Fibroblast of skin of left biceps (primary cell): ENCODE measurements at places on chromosomes 1 and 21.

DNA sequence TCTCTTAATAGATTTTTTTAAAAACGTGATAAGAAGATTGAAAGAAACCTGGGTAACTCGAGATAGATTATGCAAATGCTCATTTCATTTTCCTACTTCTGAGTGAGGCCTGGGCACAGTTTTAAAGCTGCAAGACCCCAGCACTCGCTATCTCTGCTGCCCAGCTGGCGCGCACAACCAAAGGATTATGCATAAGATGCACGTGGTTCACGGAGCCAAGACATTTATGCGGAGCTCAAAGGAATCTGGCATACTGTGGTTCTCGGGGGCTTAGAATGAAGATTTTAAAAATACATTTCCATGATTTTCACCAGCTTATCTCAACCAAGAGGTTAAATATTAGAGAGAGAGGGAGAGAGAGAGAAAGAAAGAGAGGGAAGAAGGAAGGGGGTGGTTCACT is 210.9 kb downstream of the DSCAM start:
- no peak for DNase-seq

GRCh38 chr1:92485381-92486250 is 1.1 kb downstream of the GFI1 start:
- no peak for DNase-seq

DNA sequence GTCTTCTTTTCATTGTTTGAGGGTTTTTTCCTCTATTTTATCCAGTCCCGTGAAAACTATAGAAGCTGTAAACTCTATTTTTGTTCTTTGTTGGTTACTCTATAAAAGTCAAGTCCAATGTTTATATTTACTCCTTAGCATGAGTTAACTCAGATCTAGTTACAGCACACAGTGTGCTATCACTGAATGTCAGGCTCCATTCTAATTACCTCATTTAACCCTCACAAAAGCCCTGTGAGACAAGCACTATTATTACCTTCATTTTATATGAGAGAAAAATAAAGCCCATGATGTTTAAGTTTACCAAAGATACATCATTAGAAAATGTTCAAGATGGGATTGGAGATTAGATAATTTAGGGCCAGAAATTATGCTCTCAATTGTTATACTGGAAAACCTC is 251.4 kb upstream of the SNX7 start:
- no peak for DNase-seq

DNA sequence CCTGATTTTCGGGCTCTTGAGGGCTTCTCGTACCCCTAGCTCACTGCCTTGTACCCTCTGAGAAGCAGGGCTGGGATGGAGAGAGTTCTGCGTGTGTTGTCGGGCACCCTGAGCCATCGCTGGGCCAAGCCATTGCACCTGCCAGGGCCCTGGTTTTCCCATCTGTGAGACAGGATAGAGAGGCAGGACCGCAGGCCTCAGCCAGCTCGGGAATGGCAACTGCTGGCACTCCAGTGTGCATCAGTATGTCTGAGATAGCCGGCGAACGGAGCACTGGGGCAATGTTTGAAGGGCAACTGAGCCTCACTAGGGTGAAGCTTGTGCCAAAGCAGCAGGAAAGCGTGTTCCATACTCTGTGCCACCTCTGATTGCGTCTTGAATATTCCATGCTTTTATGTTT is 66.9 kb downstream of the TENT5C start:
- DNase-seq, result no peak

DNA sequence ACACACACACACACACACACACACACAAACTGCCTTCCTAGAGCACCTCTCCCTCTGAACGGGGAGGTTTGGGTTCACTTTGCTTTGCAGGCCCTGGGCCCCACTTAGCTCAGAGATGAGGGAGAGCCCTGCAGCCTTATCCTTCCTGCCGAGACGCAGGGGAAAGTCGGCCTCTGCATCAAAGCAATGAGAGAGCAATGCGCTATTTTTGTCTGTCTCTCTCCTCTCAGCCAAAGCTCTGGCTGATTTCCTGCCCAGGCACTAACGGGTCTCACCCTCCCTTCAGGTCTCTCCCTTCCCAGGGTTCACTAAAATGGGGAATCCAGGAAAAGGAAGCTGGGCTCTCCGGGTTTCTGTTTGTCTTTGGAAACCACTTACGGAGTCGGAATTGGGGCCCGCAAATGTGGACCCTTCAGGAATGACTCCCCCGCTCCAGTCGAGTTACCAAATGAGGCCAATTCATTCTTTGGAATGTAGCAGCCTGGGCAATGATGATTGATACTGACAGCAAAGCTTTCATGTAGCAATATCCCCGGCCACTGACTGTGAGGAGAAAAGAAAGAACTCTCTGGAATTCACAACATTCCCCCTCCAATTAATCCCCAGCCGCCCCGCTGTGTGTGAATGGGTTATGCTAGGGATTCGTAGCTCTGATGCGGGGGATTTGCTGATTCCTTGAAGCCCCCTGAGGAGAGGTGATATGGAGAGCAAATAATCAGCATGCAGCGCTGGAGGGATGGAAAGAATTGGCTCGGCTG is 61.5 kb upstream of the WLS start:
- peak; percentile 73 for DNase-seq

DNA sequence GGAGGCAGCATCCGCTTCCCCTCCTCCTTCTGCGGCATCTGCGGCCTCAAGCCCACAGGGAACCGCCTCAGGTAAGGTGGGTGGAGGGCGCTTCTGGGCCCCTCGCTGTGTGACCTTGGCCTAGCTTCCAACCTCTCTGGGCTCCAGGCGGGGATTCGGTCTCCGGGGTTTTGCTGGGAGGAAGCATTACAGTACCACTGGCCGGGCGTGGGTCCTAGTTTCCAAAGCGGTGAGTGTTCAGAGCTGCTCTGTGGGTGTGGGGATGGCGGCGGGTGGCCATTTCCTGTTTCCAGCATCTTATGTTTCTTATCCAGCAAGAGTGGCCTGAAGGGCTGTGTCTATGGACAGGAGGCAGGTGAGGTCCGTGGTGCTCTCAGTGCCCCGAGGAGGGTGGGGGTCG is 11.6 kb downstream of the FAAH start:
- no peak for DNase-seq

GRCh38 chr1:16498573-16499413 is 15.3 kb downstream of the RNU1-1 start:
- peak; percentile 76 for DNase-seq

DNA sequence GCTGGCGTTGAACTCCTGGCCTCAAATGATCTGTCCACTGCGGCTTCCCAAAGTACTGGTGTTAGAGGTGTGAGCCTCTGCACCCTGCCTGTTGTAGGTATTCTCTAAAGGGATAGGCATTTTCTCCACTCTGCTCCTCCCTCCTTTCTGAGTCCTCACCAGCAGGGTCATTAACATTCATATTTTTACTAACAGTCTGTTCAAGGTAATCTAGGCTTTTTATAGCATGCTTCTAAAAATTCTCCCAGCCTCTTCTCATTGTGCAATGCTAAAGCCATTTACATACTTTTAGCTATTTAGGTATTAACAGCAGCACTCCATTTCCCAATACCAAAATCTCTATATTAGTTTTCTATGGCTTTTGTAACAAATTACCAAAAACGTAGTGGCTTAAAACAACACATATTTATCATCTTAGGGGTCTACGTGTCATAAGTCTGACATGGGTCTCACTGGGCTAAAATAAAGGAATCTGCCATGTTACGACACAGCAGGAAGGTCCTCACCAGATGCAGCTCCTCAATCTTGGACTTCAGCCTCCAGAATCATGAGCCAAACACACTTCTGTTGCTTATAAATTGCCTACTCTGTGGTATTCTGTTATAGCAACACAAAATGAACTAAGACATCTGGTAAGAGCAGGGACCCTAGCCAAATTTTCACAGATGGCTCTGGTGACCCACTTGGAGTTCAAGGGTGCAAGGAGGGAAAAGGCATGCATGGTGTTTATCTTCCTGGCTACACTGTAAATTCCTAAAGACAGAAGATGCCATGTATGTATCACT is 2.9 kb upstream of the SLC2A7 start:
- peak; percentile 32 for DNase-seq

GRCh38 chr1:194167956-194168640 is 981.7 kb upstream of the B3GALT2 start:
- peak; percentile 22 for DNase-seq

GRCh38 chr1:16018308-16018707 is 465 bp upstream of the HSPB7 start:
- DNase-seq, result no peak

- no peak for DNase-seq
These were observed 27.5 kb downstream of the RBM11 start for GRCh38 chr21:14243461-14243860.

- DNase-seq, result no peak
These were observed 13.6 kb downstream of the INAVA start for GRCh38 chr1:200908191-200908868.

GRCh38 chr1:91397605-91398004 is 7.0 kb downstream of the HFM1 start:
- DNase-seq, result no peak

DNA sequence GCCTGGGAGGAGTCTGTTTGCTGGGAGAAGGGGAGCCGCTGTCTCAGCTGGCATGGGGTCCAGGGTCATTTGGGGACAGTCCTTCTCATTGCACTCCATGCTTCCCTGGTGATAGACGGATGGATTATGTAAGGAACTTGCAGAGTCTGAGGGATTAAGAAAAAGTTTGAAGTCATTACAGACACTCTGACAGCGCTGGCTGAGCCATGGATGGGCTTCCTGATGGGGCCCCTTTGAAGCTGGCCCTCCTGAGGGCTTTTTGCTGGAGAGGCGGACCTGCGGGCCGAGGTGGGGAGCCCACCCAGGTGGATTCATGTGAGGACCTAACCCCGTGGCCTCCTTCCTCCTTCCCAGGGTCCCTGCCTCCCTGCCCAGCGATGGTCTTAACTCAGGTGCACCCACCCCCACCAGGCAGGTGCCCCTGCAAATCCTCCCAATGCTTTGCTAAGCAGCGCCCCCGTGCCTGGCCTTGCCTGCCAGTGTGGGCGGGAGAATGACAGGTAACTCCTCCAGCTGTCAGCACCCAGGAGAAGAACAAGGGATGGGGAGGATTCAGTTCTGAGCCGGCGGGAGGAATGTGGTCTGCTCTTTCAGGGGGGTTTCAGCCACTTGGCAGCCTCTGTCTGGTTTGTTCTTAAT is 24.2 kb upstream of the C1orf174 start:
- DNase-seq, result no peak

- no peak for DNase-seq
These were observed 66.6 kb upstream of the ADAMTS5 start for GRCh38 chr21:27033471-27033870.

- DNase-seq, result no peak
These were observed 124.8 kb upstream of the GORAB start for GRCh38 chr1:170407138-170407537.

DNA sequence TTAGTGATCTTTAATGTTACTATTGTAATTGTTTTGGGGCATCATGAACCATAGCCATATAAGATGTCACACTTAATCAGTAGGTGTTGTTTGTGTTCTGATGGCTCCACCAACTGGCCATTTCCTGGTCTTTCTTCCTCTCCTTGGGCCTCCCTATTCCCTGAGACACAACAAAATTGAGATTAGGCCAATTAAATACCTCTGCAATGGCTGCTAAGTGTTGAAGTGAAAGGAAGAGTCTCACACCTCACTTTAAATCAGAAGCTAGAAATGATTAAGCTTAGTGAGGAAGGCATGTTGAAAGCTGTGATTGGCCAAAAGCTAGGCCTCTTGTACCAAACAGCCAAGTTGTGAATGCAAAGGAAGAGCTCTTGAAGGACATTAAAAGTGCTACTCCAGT is 30.7 kb downstream of the PPP2R5A start:
- no peak for DNase-seq

- no peak for DNase-seq
These were observed 61.2 kb upstream of the ABCG1 start for GRCh38 chr21:42157606-42158310.

GRCh38 chr1:29258189-29258975 is 22.1 kb downstream of the PTPRU start:
- no peak for DNase-seq

- DNase-seq, result no peak
These were observed 458 bp downstream of the ZC3H12A start for GRCh38 chr1:37474697-37475379.

- no peak for DNase-seq
These were observed 6.9 kb downstream of the NECTIN4 start for GRCh38 chr1:161082483-161082882.

- no peak for DNase-seq
These were observed 64.8 kb downstream of the RAP1GAP start for GRCh38 chr1:21604208-21604957.

DNA sequence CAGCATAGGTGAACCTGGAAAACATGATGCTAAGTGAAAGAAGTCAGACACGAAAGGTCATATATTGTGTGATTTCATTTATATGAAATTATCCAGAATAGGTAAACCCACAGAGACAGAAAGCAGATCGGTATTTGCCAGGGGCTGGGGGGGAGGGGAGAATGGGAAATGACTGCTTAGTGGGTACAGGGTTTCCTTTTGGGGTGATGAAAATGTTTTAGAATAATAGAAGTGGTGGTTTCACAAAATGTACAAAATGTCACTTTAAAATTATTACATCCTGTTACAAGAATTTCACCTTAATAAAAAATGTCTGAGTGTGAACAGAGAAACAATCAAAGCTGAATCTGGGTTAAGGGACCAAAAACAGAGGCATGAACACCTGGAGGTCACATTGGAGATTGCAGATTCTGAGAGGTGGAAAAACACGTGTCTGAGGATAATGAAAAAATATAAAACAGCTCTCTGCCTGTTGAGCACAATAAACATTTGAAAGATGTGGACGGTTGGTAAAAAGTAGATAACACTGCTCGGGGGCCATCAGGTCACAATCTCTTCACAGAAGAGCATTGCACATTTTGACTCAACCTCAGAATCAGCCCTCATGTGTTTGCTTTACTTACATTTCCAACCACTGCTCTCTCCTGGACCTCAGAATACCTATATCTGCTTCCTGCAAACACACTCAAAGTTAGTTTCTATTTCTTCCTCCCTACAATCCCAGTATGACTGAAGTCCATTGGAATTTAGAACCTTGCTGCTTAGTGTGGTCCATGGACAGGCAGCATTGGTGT is 3.2 kb downstream of the SLAMF6 start:
- no peak for DNase-seq

GRCh38 chr1:18452550-18452949 is 28.2 kb upstream of the KLHDC7A start:
- DNase-seq, result no peak

GRCh38 chr21:35408401-35408800 is 359.3 kb upstream of the RUNX1 start:
- DNase-seq, result no peak

- no peak for DNase-seq
These were observed 1.1 kb upstream of the PCAT6 start for GRCh38 chr1:202809597-202810159.

- no peak for DNase-seq
These were observed 20.6 kb upstream of the RCAN3 start for GRCh38 chr1:24481843-24482610.
